Left cardiac atrium (tissue), 4 donors: ENCODE measurements at places on chromosomes 7 and 10.

- no peak for DNase-seq
Measured at GRCh38 chr10:122302315-122302714, 31.2 kb downstream of the BTBD16 start.

- DNase-seq = peak; percentile 14
Measured at GRCh38 chr7:102471791-102472125, 7.0 kb downstream of the POLR2J start.

GRCh38 chr7:139702811-139703486, 74.8 kb downstream of the HIPK2 start:
- DNase-seq = no peak

- no peak for DNase-seq
Measured at GRCh38 chr10:58137813-58138212, 129.9 kb downstream of the IPMK start.

DNA sequence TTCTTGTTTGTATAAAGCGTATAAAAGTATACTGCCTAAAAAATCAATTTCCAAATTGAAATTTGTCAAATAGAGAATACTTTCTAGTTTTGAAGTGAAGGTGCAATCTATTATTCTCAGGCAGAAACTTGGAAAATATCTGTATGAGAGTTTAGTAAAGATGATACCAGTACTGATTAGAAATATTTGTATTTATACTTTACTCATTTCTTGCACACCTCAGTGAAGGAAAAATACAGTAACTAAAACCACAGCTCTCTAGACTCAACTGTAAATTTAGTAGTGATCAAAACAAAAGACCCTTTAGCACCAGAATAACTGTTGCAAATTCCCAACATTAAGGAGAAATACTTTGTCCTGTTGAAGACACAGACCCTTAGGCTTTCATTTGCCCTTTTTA, 71.3 kb upstream of the CYP26C1 start:
- DNase-seq = no peak

DNA sequence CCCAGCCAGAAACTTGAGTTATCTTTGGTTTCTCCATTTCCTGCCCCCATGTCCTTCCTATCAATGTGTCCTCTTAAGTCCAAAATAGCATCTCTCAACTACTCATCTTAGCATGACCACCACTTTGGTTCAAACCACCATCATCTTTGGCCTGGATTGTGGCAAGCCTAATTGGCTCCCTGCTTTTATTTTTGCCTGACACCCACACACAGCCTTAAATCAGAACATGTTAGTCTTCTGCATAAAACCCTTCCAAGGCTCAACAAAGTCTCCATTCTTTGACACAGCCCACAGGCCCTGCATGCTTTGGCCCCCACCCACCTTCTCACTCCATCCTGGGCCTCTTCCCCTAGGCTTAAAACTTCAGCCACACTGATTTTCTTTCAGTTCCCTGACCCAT, 2.0 kb upstream of the TSPAN14 start:
- no peak for DNase-seq

DNA sequence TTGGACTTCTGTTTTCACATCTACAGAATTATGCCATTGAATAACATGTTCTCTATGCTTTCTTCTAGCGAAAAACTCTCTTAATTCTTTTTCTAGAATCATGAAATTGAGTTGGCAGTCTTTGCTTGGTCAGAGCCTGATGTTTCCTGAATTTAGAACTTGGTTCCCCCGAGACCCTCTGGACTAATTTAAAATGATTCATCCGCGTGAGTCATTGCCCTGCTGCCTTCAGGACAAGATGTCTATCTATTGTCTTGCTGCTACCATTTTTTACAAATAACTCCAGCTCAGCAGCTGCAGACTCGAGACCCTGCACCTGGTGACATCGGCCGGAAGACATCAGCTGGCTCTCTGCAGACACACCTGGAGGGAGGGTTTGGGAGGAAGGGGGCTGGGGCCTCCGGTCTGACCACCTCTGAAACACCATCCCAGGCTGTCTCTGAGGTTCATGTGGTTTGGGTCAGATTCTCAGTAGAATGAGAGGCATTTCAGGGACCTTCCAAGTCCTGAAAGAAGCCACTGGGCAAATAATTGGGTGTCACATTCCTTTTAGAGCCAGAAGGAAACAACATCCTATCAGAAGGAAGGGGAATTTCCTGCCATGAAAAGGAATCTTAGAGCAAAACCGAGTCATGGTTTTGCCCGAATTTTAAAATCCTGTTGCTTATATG, 20.9 kb upstream of the KLF6 start:
- DNase-seq = no peak

GRCh38 chr10:131161087-131161486, 150.4 kb downstream of the TCERG1L start:
- no peak for DNase-seq

DNA sequence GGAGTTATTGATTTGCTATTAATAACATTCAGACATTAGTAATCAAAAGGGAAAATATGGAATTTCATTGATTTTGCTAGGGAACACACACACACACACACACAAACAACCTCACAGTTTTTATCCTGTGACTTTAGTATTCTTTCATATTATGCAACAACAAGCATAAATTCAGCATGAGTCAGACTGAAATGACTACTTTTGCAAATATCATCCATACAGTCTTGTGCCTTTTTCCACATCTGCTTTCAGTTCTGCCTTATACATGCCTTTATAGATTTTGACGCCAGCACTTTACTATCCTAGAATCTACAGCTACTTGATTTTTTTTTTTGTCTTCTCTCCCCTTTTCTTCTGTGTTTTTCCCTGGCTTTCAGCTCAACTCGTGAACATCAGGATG, 975.8 kb upstream of the LRRTM3 start:
- no peak for DNase-seq

DNA sequence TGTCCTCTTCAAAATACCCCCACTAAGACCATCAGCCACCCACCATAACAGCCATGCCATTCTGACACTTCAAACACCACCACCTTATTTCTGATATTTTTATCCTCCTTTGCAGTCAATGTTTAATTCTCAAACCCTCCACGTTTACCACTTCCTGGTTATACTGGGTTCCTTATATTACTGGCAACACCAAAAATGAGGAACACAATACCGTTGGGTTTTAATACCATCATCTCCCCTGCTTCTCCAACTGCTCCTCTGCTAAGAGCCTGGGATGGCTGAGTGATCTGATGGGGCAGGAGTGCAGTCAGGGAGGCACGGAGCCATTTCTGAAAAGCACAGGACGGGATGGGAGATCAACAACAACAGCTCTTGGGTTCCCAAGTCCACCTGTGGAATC, 140.5 kb downstream of the CHCHD3 start:
- DNase-seq = no peak

- no peak for DNase-seq
Measured at GRCh38 chr10:8776926-8777622, 722.6 kb downstream of the GATA3 start.

DNA sequence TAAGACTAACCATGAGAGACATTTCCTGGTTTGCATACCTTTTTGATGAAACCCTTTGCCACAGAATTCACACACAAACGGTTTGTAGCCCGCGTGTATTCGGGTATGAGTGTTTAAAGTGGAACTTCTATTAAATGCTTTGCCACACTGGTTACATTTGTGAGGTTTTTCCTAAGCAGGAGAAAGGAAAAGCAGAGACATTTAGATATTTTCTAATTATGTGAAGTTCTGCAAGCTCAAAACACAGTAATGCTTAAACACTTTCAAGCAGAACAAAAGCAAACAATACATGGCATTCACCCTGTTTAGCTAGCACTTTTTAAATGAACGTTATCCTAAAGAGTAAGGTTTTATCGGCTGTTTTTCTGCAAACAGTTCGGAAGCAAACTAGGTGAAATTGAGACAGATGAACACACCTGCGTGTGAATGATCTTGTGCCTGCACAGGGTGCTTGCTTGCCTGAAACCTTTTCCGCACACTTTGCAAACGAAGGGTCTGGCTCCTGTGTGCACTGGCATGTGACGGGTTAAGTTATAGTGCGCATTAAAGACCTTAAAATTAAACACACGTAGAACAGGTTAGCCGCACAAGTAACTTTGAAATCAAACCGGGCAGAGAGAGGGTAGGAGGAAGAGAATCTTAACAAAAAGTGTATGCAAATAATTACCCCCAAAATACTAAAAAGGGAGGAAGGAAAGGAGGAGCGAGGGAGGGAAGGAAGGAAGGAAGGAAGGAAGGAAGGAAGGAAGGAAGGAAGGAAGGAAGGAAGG, 1.6 kb downstream of the FEZF1 start:
- DNase-seq = no peak

DNA sequence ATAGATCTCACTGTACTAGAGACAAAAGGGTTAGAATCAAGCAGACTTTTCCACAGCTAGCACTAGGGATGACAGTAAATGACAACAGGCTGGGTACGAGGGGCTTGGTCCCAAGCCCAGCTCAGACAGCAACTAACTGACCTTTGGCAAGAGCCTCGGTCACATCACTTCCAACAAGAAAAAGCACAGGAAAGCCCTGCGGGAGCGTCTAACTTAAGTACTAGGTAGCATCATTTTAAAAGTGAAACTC, 22.8 kb downstream of the CALML3 start:
- peak; percentile 21 for DNase-seq

- no peak for DNase-seq
Measured at GRCh38 chr10:76977046-76977445, 660.6 kb downstream of the KCNMA1 start.

DNA sequence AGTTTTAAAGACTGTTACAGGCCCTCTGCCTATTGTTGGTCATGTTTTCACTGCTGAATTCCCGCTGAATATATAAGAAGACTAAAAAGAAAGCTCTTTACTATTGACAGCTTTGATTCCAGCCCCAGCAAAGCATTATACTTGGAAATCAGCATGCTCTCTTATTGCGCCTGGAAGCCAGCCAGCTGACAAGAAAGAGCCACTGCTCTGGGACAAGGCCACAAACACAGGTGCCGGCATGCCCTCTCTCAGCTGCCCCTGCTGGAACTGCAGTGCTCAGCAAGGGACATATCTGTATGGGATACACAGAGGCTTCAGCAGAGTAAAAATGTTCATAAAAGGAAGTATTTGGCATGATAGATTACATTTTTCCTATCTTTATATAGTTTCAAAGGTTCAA, 523.9 kb downstream of the ADRA2A start:
- no peak for DNase-seq

GRCh38 chr10:126398383-126398743, 10.1 kb upstream of the ADAM12 start:
- DNase-seq = no peak

GRCh38 chr7:42414941-42415505, 178.0 kb upstream of the GLI3 start:
- DNase-seq = no peak

GRCh38 chr10:43671659-43672531, 23.2 kb upstream of the ZNF32 start:
- DNase-seq = no peak

DNA sequence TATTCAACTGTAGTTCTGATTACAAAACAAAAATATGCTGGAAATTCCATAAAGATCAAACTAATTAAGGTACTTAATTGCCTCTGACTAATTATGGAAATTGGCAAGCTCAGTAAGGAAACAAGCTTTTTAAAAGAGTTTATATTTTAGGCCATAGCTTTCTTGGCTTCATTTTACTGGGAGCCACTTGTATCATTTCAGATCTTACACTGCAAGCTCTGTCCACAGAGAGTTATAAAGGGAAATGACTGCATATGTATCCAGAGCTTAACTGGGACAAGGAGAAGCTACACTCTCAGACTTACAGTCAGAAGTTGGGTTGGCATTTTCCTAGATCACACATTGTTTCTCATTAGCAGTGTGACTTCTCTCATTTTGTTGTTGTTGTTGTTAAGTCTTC, 92.4 kb downstream of the LRRN3 start:
- no peak for DNase-seq

DNA sequence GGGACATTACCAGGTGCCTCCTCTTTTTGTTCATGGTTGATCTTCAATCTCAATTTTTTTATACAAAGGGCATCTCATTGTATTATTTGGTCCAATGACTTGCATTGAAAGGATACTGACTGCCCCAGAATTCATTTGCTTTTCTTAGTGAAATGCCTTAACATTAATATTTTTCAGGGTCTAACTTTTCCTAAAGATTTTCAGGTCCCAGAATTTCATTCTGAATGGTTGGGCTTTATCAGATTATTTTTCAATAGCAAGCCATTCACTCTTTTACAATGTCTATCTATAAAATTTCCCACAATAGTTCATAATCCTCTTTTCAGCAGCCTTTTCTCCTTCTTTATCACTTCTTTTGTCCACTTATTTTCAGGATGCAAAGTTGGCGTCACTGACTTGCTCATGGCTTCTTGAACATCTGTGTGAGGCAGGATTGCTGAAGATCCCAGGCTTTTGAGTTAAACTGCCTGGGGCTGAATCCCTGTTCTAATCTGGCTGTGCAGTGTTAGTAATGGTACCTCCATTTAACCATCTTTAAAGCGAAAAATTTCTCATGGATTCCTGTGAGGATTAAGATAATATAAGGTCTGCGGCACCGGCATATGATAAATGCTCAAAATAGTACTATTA, 131.7 kb upstream of the HDAC9 start:
- no peak for DNase-seq

- no peak for DNase-seq
Measured at GRCh38 chr7:79709574-79710409, 256.3 kb upstream of the MAGI2 start.

DNA sequence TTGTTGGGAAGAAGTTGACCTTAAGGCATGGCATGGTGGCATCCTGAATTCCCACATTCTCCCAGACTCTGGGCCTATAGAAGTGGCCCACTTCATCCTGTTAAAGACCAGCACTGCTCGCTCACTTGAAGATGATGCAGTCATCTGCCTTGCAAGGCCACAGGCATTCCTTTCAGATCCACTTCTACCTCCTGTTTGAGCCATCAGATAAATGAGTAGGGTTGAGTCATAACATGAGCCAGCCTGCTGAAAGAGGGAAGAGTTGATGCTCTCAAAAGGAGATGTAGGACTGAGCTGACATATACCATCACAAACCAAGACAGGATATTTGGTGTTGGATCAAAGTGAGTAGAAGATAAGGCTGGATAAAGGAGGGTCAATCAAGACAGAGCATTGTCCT, 1.5 kb upstream of the EBLN1 start:
- DNase-seq = no peak

DNA sequence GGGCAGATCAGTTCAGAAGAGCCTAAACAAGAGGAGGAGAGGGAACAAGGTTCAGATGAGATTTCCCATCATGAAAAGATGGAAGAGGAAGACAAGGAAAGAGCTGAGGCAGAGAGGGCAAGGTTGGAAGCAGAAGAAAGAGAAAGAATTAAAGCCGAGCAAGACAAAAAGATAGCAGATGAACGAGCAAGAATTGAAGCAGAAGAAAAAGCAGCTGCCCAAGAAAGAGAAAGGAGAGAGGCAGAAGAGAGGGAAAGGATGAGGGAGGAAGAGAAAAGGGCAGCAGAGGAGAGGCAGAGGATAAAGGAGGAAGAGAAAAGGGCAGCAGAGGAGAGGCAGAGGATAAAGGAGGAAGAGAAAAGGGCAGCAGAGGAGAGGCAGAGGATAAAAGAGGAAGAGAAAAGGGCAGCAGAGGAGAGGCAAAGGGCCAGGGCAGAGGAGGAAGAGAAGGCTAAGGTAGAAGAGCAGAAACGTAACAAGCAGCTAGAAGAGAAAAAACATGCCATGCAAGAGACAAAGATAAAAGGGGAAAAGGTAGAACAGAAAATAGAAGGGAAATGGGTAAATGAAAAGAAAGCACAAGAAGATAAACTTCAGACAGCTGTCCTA, 52.7 kb upstream of the AGBL3 start:
- DNase-seq = no peak

- no peak for DNase-seq
Measured at GRCh38 chr7:157431951-157432540, 95.2 kb downstream of the DNAJB6 start.

- peak; percentile 91 for DNase-seq
Measured at GRCh38 chr10:97334370-97335175, at the start of gene FRAT2. TSS of gene FRAT2 (minus strand) at chr10:97334729. CDS start at chr10:97334572, 157 bp downstream.
